ENCODE measurements at places on chromosomes 6 and 20.
A peak's percentile ranks its signal among the peaks of the same experiment; 100 is the strongest.

DNA sequence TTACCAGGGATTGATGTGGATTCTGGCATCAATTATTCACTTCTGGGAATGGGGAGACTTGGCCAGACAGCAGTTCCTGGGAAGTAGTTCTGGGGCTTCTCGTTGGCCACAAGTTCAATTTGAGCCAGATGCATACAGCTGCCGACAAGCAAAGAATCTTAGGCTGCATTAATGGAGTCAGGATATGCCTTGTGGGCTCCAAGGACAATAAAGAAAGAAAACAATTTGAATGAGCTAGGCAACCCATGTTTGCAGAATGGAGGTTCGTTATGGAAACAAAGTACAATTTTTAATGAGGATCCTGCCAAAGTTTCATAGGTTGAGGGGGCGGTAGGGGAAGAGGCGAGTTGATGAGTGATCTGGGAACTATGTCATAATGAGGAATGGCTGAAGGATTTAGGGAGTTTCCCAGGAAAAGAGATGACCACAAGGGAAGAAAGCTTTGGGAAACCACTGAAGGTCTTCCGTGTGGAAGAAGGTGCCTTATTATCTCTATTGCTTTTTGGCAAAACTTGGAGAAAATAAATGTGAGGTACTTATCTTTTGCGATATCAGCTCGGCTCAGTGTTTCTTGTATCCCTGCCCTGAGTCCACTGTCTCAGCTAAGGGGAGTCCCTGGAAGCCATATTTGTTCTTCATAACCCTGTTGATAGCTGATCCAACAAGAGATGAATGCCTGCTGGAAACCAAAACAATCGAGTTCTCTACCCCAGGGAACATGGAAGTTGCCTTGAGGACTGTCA, 181.0 kb upstream of the ZNF217 start:
- DNase-seq: no peak

GRCh38 chr6:53837865-53838769, 43.3 kb downstream of the LRRC1 start:
- no peak for DNase-seq

GRCh38 chr6:147022041-147022440, 182.2 kb upstream of the STXBP5 start:
- no peak for DNase-seq

DNA sequence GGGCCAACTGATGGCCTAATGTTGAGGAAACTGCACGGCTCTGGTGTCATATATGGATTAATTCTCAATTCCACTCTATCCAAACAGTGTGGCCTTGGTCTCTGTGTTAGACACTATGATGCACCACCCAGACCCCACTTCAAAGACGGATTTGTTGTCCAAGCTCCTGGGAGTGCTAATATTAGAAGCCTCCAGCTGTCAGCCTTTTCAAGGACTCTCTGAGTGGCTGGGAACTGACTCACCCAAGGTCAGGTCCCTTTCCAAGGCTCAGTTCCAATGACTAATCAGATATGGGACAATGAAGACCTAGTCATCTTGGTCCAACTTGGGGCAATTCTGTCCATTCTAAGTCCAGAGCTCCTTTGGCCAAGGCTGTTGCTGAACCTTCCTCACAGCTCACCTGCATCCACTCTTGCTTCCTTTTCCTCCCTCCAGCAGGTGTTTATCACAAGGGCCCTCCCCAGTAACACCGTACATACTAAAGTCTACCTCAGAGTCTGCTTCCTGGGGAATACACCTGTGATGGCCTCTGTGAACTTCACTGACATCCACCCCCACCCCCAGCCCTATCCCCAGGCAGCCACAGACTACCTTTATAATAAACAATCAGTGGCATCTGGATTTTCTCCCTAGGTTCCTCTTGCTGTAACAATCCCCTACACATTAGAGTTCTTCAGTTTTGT, 7.2 kb upstream of the IL20RA start:
- DNase-seq: no peak

GRCh38 chr20:63308218-63308911, 15.4 kb downstream of the COL20A1 start:
- no peak for DNase-seq

GRCh38 chr6:41964201-41964887, 22.7 kb upstream of the CCND3 start:
- peak; percentile 59 for DNase-seq

DNA sequence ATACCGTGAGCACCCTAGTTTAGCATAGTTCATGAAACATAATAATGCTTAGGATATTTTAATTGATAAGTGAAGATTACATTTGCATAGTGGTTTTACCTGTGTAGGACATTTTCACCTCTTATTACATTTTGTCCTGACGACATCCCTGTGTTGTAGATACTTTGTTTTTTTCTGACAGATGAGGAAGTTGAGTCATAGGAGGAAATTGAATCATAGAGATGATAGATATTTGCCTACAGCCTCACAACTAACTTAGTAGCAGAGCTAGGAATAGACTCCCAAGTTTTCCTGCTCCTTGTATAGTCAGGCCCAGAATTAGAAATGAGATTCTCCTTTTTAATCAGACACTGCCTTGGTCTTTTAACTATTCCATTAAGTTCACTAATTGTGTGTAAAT, 100.5 kb upstream of the SUPT3H start:
- DNase-seq: no peak

- no peak for DNase-seq
Measured at GRCh38 chr20:35954907-35955251, 577 bp upstream of the SCAND1 start.

GRCh38 chr20:47466704-47467459, 34.8 kb upstream of the NCOA3 start:
- DNase-seq: no peak

DNA sequence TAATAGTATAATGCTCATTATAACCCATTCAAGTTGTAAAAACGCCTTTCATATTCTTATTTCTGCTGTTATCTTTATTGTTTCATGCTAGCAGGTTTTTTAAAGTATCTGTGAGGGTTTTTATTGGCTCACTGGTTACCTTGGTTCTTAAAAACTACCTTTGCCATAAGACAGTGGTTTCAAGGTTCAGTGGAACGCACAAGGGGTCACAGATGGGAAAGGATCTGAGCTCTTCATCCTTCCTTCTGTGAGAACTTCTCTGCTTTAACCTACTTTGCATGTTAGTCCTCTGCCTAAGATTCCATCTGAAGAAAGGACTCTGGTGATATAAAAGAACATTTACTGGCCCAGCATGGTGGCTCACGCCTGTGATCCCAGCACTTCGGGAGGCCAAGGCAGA, 492.6 kb downstream of the CD83 start:
- no peak for DNase-seq

- DNase-seq: no peak
Measured at GRCh38 chr6:157994125-157994795, 12.6 kb downstream of the SYNJ2 start.

GRCh38 chr6:27297857-27298730, 14.0 kb downstream of the POM121L2 start:
- peak; percentile 45 for DNase-seq

GRCh38 chr6:16471910-16472297, 233.5 kb downstream of the GMPR start:
- no peak for DNase-seq

DNA sequence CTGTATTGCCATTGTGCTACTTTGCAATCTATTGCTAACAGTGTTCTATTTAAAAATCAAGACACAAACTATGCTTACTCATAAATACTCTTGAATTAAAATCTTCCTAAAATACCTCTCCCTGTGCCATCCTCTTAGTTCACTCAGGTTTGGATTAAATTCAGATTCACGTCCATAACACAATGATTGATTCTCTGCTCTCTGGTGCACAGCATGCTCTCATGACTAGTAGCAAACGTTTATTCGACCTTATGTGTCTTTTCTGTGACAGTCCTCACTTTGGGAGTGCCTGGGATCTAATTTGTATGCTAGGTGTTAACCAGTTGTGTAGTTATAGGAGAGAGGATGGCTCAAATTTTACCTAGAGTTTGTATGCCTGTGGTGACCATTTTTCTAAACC, 270.4 kb upstream of the FKBP1C start:
- DNase-seq: no peak

DNA sequence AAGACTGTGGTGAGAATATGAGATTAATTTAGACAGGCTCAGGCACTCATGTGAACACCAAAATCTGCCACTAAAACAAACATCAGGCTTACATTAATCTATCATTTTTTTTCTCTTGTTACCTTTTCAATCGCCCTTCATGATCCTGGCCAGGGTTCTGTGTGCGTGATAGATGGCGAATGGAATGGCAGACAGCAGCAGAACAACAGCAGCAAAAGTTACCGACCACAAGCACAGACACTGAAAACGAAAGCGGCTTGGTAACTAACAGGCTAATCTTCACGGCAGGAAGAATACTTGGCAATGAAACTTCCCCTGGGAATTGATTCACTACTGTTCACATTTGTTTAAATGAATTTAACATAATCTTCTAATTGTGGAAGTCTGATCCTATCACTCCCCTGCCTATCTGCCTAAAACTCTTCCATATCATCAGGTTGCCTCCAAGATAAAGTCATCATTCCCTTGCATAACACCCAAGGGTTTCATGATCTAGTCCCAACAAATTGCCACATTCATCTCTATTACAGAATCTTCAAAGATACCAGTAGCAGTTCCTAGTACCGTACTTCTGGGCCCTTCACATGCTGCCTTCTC, 28.7 kb downstream of the PTPRK start:
- no peak for DNase-seq

GRCh38 chr20:51382986-51383821, 159.3 kb downstream of the NFATC2 start:
- no peak for DNase-seq

DNA sequence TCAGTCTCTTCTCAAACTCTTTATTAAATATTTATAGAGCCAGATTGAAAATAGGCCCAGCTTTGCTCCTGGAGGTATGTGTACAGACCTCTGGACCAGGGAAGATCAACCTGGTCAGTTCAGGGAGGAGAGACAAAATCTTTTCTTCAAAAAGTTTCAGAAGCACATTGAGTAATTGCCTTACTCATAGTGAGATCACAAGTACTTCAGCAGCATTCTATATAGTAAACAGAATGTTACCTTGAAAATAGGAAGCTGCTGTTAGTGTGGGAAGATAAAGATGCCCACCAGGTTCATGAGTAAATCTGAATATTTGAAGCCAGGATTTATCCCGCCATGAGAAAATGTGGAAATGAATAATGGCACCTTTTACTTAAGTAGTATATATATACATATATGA, 665.9 kb upstream of the CITED2 start:
- DNase-seq: no peak

DNA sequence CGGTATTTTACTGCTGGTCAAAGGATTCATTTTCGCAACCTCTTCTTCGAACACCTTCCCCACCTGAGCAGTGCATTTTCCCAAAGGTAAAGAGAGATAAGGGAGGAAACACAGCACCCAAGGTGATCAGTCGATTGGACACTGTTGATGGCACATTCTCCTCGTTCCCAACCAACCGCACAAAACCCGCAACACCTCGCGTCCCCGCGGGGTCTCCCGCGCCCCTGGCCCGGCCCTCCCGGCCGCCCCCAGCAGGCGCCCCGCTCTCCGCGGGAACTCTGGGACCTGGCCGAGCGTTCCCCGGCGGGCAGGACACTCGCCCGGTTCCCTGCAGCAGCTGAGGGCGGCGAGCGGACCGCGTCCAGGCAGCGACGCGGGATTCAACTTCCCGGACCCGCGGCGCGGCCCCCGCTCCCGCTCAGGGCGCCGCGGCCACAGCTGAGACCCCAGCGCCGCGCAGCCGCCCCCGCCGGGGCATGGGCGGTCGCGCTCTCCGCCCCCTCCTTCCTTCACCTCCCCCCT, 506 bp downstream of the RGS17 start:
- DNase-seq: no peak

DNA sequence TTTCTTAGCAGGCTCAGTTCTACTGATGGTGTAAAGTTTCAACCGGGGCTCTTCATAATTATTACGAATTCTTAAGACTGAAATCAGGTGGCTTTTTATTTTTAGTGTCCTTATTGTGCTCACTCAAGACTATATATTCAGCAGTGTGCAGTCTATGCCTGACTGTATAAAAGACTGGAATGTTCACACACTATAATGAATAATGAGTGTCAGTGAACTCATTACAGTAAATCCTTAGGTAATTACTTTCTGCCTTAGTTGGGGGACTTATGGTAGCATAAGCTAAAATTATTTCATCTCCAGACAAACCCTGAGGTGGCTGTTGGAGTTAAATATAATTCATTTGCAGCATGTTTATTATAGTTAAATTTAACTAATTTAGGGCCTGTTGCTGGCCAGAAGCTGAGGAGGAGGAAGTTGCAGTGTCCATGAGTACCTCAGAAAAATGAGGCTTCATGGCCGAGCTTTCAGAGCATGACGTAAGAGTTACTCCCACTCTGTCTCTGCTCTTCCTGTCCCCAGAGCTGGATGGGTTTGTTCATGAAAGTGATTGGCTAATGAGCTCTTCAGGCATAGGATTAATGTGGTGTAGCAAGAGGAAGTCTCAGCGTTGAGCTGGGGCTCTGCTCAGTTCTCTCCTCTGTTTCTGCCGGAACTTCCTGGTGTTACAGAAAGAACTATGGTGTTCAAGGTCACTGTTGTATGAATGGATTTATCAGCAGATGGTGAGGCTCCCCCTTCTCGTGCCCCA, 335.7 kb downstream of the NRN1 start:
- peak; percentile 29 for DNase-seq

- DNase-seq: no peak
Measured at GRCh38 chr6:9632026-9632425, 782.8 kb downstream of the TFAP2A start.

DNA sequence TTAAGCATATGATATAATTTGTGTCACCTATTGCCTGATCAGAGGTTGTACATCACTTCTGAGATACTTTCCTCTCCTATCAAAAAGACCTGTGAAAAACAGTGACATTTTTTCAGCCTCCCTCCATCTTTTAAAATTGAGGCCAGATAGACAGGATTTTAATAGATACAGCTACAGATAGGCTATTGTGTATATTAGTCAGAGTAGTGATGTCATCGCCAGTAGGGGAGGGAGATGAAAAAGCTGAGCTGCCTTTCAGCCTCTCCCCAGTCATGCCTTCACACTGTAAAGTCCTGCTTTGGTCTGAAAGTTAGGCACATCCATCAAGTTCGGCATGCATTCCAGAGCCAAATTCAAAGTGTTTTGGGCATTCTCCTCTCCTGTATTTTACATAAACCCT, 7.9 kb upstream of the PABPC1L start:
- DNase-seq: no peak

- DNase-seq: no peak
Measured at GRCh38 chr6:92125681-92126080, 1293.7 kb downstream of the EPHA7 start.

DNA sequence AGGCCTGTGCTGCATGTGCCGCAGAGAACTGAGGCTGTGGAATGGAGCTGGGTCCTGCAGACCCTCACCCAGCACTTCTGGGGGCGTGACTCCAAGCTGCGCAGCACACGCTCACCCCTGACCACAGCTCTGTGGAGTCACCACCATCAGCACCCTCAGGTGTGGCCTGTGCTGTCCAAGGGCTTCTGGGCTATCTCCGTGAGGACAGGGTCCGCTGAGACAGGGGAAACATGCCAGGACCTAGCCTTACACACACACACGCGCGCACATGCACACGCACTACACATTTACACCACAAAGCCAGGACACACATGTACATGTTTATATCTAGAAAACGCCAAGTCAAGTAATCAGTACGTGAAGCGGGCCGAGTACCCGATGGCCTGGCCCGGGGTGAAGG, 26.8 kb upstream of the TCFL5 start:
- no peak for DNase-seq

All from activated CD4-positive, alpha-beta T cell treated with anti-CD3 and anti-CD28 coated beads for 36 hours (primary cell).